D721Med (cell line): ENCODE measurements at places on chromosomes 16 and 17.

DNA sequence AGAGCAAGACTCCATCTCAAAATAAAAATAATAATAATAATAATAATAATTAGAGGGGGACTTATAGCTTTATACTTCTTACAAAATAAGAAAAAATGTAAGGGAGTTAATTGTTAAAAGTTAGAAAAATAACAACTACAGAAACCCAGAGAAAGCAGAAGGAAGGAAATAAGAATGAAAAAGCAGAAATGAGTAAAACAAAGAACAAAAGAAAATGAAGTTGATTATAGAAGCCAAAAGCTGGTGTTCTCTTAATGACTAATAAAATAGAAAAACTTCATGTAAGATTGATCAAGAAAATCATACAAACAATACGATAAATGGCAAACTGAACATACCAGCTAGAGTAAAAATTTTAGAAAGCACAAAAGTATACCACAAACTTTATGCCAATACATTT, 6.8 kb upstream of the NSMCE1 start:
- DNase-seq: no peak

DNA sequence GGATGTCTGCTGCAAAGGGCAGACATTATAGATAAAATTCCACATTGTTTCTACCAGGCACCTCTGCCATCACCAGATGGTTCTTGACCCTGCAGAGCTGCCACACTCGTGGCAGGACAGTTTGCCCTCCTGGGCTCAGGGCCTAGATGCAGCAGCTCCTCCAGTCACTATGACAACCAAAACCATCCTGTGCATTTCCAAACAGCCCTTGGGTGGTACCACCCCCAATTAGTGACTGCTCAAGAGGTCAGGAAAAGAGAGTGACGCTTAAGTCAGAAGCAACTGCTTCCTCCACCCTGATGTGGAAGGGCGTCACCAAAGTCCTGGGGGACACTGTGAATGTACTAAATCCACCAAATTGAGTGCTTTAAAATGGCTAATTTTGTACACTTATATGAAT, 109.2 kb downstream of the C16orf95 start:
- DNase-seq: no peak

DNA sequence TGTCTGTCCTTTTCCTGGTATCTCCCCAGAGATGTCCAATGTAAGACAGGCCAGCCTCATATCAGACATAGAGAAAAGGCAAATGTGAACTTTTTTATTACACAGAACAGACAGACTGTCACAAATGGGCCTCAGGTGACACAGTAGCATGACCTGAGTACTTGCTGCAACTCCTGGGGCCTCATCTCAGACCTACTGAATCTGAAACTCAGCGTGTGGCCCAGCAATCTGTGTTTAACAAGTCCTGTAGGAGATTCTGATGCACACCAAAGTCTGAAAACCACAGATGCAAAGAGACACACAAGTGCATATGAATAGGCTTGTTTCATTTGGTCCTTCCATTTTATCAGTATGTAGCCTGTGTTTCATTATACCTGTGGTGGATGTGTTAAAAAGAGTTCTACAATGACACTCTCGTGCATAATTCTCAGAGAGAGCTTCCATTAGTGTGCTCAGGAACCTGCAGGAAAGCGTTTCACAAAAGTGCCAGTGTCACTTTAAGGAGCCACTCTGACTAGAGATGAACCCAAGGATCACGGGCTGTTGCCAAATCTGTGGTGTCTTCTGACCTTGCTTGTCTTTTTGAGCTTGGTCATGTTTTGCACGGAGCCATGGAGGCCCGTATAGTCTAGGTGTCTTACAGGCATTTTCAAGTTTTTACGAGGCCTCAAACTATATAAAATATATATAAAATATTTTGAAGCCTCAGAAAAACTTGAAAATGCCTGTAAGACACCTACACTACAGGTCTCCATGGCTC, 33.8 kb upstream of the NF1 start:
- no peak for DNase-seq

- peak; percentile 99 for DNase-seq
Measured at GRCh38 chr17:16584273-16584995, 15.4 kb upstream of the ZNF287 start.

- DNase-seq: no peak
Measured at GRCh38 chr16:12062343-12063003, 85.9 kb downstream of the SNX29 start.

- DNase-seq: no peak
Measured at GRCh38 chr17:42291129-42291528, 2.8 kb downstream of the STAT5A start.

DNA sequence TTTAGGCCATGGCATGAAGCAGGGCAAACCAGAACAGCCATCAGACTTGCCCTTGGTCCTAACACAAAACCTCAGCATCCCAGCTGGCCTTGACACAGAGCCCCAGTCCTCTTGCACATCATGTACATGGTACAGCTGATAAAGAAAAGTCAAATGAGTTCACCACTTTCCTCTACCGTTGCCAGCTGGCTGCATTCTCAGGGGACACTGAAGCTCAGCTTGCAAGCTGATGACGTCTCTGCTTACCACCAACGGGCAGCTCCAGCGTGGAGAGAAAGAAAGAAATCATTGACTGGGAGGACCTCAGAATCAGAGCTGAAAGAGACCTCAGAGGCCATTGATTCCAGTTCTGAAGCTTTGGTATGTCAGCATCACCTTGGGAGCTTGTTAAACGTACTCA, 80.7 kb upstream of the CES5A start:
- no peak for DNase-seq

GRCh38 chr17:859824-860195, 77.7 kb downstream of the MRM3 start:
- DNase-seq: no peak

DNA sequence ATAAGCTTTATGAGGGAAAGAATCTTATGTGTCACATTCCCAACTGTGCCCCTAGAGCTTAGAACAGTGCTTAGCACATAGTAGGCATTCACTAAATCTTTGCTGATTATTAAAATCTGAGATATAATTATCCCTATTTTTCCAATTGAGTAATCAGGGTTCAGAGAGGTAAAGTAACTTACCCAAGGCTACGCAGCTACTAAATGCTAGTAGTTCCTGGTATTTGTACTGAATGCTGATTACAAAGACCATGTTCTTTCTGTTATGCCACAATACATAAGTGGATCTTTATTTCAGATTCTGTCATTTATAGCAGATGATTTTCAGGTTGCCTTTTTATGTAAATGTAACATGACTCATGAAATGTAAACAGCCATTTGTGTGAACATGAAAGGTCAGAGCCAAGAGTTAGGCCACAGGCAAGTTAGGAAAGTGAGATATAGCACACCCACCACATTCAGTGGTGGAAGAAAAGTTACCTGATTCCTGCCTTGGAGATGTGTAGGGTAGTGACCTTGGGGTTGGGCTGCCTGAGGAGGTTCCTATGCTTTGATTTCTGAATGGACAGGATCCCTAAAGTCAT, 77.2 kb downstream of the FTO start:
- no peak for DNase-seq

GRCh38 chr16:57863434-57864160, 61.3 kb upstream of the KIFC3 start:
- no peak for DNase-seq

DNA sequence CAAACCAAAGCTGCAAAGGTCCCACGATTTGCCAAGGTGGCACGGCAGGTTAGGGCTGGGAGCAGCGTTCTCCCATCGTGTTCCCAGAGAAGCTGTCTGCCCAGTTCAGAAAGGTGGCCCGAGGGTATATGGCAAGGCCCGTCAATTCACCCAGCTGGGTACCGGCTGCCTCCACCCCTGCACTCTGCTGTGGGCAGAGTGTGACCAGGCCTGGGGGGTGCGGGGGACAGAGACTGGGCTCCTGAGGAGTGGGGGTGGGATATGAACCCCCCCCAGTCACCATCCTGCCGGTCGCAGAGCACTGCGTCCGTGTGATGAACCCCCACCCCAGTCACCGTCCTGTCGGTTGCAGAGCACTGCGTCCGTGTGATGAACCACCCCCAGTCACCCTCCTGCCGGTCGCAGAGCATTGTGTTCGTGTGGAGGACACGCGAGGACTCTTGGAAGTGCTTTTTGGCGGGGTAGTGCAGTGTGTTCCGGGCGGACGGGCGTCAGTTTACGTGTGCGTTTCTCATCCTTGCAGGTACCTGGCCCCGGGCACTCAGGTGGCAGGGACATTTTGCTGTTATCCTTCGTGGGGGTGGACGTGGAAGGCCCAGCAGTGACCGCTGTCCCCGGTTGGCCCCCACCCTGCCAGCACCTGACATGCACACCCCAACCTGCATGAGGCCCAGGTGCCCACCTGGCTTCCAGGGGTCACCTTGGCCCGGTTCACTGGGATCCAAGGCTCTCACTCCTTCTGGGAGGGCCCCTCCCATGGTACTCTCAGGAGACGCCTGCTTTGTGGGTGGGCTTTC, 2.7 kb upstream of the FASN start:
- no peak for DNase-seq

GRCh38 chr16:69859105-69859989, 91.8 kb upstream of the CLEC18A start:
- DNase-seq: no peak

- no peak for DNase-seq
Measured at GRCh38 chr17:69588827-69589239, 174.3 kb downstream of the MAP2K6 start.

- DNase-seq: no peak
Measured at GRCh38 chr16:84600343-84601229, 17.3 kb downstream of the COTL1 start.

DNA sequence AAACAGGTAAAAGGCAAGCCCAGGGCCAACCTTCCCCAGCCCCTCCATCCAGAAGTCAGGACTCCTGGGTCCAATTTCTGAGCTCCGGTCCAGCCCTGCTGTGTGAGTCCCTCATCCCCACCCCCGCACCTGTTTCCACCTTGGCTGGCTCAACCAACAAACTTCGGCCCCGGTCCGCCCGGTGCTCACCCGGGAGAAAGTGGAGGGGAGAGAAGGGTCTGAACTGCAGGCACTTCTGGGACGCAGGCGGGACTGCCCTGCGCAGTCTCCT, 541 bp downstream of the RHBDF2 start:
- no peak for DNase-seq

DNA sequence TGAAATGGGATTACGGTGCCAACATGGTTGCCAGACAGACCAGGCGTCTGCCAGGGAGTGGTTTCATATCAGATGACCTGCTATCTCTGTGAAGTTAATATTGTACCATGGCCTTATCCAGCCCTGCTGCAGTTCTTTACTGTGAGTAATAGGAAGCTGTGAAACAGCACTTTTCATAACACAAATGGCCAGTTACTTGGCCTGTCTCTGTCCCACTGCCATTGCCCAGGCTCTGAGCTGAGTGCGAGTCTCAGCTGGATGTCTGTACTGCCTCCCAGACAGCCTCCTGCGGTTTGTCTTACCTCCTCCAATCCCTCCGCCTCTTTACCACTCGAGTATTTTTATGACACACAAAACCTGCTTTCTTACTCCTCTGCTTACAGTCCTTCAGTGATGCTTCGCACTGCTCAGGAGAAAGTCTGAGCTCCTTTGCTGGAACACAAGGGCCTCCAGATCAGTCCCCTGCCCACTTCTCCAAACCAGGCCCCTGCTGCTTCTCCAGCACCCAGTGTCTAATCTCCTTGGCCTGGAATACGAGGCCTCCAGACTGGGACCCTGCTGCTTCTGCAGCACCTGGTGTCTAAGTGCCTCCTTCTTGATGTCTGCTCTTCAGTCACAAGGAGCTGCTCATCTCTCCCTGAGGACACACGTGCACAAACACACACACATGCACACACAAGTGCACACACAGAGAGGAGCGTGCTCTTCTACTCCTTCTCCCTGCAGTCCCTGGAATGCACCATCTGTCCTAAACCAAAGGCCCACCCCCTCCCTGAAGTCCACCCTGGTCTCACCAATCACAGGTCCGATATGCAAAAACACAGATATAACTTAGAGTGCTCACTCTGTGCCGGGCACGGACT, 17.1 kb upstream of the RHOT1 start:
- DNase-seq: no peak

DNA sequence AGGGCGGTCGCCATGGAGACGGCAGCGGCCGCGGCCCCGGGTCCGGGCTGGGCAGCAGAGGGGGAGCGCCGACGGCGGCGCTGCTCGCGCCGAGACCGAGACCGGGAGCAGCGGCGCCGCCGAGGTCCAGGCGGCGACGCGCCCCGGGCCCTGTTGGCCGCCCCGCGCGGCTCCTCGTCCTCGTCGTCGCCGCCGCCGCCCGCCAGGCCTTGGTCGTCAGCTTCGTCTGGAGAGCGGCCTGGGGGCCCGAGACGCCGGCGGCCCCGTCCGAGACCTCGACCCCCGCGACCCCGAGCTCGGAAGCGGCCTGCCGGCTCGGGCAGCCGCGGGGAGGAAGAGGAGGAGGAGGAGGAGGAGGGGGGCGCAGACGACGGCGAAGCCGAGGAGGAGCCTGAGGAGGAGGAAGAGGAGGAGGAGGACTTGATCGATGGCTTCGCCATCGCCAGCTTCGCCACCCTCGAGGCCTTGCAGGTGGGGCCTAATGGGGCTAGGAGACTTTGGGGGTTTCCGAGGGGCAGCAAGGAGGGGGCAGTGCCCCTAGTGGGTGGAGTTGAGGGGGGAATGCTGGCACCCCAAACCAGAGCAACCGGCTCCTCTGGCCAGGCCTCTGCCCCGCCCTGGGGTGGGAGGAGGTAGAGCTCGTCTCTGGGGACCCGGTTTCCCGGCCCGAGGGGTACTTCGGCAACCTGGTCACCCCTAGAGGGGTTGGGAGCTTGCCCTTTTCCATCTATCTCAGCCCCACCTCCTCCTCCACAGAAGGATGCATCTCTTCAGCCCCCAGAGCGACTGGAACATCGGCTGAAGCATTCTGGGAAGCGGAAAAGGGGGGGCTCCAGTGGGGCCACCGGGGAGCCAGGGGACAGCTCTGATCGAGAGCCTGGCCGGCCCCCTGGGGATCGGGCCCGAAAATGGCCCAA, 1.5 kb downstream of the FBRS start:
- DNase-seq: no peak

DNA sequence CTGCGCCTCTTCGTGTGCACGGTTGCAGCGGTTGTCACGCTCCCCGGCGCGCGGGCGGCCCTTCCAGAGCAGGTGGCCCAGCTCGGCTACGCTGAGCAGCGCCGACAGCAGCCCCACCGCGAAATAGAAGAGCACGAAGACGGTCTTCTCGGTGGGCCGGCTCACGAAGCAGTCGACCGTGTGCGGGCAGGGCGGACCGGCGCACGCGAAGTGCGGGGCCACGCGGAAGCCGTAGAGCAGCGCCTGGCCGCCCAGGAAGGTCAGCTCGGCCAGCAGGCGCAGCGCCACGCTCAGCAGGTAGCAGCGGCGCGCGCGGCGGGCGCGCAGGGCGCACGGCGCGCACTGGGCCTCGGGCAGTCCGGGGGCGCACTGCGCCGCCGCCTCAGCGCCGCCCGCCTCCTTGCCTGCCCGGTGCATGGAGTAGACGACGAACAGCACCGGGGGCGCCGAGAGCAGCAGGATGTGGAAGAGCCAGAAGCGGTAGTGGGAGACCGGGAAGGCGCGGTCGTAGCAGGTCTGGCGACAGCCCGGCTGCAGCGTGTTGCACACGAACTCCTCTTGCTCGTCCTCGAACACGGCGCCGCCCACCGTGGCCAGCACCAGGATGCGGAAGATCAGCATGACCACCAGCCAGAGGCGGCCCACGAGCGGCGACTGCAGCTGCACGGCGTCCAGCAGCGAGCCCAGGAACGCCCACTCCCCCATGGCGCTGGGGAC, 1.3 kb downstream of the GJD3 start:
- DNase-seq: peak; percentile 35

GRCh38 chr17:4609761-4610160, 25.4 kb downstream of the SMTNL2 start:
- no peak for DNase-seq
